ENCODE measurements at places on chromosomes 3 and 15. TPM values are rescaled to one million over a fixed set of nuclear protein-coding genes. Genes with fewer than 3 reads are reported as not detected.

DNA sequence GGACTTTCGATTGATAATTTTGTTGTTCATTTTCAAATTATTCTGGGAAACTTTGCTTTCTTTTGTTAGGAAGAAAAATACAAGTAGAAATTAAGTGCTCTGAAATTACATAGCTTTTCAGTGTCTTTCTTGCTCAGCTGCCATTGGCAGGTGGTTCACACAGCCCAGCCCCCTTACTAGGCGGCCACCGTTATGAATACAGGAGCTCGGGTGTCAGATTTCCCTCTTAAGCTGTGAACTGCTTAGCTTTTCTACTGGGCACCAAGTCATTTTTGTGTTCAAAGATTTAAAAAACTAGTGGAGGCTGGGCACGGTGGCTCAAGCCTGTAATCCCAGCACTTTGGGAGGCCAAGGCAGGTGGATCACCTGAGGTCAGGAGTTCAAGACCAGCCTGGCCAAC, 55.2 kb downstream of the HMG20A start:
- DNase-seq: no peak

GNAT1 gene
- total RNA-seq: 0.26 TPM

DNA sequence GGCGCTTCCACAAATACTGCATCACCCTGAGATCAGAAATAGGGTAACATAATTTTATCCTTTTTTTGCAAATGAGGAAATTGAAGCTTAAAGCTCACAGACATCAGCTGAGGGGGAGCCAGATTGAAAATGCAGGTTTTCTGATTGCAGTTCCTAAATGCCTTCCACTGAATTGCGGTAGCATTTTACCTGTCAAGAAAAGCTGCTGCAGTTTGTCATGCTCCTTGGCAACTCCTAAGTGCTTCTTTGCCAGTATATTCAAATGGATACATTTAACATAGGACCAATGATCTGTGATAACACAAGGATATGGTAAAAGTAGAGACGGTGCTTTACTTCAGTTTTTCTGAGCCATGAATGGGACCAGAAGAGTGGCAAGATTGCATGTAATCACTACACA, 50.5 kb downstream of the SPATA16 start:
- DNase-seq: no peak

- peak; percentile 4 for DNase-seq
Observed at GRCh38 chr3:148006508-148006907, 597.3 kb downstream of the ZIC1 start.

DNA sequence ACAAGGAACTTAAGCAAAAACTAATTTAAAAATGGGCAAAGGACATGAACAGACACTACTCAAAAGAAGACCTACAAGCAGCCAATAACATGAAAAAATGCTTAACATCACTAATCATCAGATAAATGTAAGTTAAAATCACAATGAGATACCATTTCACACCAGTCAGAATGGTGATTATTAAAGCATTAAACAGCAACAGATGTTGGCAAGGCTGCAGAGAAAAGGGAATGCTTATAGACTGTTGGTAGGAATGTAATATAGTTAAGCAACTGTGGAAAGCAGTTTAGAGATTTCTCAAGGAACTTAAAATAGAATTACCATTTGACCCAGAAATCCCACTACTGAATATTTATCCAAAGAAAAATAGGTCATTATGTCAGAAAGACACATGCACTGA, 482.2 kb downstream of the SQOR start:
- no peak for DNase-seq

DNA sequence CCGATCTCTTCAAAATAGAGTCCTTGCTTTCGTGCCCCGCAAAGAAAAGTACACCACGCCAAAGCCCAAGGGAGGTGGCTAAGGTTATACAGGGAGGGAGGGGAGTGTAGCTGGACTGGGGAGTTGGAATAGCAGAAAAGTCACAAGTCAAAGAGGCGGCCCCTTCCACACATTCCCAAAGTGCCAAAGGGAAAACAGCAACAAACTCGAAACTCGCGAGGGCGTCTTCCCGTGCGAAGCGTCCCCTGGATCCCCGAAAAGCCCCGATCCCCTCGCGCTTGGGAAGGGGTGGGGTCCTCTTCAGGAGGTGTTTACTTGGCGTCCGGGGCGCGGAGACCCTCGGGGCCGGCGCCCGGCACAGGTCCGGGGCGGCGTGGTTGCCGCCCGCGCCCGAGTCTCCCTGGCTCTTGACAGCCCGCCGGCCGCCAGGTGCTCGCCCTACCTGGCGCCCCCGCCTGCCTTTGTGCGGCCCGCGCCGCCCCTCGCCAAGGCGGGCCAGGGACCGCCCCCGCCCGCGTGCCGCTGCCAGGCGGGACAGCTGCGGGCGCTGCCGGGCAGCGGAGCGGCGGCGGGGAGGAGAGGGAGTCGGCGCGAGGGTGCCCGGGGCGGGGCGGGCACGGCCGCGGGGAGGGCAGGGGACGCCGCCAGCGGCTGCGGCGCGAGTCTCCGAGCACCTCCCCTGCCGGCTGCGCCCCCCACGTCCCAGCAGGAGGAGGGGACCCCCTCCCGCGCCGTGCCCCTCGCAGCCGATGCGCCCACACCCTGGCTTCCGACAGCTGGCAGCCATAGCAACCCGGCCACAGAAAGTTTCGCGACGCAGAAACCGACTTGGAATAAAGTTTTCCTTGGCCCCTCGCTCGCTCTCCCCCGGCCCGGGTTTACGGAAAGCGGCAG, 966 bp downstream of the MYO1E start:
- no peak for DNase-seq

DNA sequence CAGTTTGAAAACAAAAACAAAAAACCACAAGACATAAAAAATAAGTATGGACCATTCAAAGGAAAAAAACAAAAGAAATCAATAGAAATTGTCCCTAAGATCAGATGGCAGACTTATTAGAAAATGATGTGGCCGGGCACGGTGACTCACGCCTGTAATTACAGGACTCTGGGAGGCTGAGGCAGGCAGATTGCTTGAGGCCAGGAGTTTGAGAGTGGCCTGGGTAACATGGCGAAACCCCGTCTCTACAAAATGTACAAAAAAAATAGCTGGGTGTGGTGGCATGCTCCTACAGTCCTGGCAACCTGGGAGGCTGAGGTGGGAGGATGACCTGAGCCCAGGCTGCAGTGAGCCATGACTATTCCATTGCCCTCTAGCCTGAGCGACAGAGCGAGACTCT, 16.6 kb downstream of the SPCS1 start:
- DNase-seq: no peak

MYL3 gene
- total RNA-seq: not detected

- no peak for DNase-seq
Observed at GRCh38 chr3:43779850-43780249, 89.1 kb downstream of the ABHD5 start.

- DNase-seq: no peak
Observed at GRCh38 chr3:160879859-160880258, 123.8 kb downstream of the PPM1L start.

GRCh38 chr3:101896083-101896757, 46.9 kb downstream of the NFKBIZ start:
- no peak for DNase-seq

- peak; percentile 65 for DNase-seq
Observed at GRCh38 chr3:119700269-119700919, 2.4 kb upstream of the CFAP91 start.

CACNA2D2 gene
- not detected for total RNA-seq

DNA sequence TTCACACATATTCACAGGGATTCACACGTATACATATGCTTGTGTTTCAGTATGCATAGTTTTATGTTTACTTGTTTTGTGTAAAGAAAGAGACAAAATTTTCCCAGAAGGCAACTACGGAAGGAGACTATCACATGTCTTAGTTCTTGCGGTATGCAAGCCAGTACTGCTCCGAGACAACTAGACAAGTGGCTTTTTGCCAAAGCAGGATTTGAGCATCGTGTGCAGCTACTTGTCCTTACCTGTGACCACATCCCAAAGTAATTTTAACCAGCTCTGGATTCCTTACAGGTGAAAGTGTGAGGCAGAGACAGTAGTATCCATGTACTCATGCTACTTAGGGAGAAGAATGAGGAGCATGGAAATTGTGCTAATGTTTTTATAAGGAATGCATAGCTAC, 591.4 kb upstream of the NR2F2 start:
- DNase-seq: peak; percentile 97

SNX33 gene
- 15.0 TPM for total RNA-seq

LMOD3 gene
- not detected for total RNA-seq

DNA sequence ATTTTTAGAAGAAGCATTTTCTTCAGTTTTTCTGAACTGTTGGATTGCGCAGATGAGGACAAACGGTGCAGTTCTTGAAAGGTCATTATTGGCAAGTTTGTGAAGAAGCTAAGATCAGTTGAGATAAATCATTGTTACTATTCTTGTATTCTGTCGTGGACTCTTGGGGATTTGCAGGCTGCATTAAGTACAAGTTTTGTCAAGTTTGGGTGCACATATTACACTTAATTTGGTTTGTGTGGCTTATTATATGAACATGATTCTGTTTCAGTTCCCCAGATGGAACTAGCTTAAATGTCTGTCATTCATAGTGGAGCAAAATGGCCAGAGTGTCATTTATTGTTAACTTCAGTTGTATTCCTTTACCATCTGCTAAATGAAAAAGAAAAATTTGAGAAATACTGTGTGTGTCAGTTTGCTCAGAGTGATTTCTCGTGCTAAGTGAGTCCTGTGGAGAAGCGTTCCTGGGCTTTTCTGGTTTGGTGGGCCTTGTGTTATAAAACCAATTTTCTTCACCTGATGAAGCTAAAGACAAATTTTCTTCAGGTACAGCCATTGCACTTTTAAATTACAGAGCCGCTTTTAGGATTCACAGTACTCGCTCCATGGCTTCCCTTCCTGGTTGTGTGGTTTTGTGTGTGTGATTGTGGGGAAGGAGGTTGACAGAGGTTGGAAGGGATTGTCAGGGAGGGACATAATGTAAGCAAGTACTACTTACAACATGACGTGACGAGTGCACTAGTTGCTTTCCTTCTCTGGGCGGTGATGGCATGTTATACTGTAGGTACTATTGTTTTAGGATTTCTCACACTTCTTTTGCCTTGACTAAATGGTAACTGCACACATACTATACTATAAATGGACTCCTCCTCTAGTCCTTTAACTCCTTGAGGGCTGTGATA, 1.7 kb downstream of the AKAP13 start:
- peak; percentile 27 for DNase-seq

GRCh38 chr3:13796701-13797460, 83.0 kb downstream of the WNT7A start:
- DNase-seq: no peak

DNA sequence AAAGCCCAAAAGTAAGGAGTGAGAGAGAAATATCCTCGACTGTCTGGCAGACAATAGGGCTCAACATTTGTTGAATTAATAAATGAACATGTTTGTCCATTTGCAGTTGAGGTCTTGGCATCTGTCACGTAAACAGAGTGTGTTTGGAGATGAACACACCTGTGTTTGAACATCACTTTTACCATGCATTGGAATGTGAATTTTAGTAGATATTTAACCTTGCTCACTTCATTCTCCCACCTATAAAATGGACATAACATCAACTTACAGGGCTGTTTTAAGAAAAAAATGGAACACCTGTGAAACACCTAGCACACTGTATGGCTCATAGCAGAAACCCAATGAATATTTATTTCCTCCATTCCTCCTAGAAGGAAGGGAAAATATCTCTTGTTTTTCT, 204.8 kb downstream of the KCNMB2 start:
- DNase-seq: no peak

- no peak for DNase-seq
Observed at GRCh38 chr3:127682561-127682960, 9.8 kb downstream of the ABTB1 start.

ARGFX gene
- total RNA-seq: not detected

DNA sequence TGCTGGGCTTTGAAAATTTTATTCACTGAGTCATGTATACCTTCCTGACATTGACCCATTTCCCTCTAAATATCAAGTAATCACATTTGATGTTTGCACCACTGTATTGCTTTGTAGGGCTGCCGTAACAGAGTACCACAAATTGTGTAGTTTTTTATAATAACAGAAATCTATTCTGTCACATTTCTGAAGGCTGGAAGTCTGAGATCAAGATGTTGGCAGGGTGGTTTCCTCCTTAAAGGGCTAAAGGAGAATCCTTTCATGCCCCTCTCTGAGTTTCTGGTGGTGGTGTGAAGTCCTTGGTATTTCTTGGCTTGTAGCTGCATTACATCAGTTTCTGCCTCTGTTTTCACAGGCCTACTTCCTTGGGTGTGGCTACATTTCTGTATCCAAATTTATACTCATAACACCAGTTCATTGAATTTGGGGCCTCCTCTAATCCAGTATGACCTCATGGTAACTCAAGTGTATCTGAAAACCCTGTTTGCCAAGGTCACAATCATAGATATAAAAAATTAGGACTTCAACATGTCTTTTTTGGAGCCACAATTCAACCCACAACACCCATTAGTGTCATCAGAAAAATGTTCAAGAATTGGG, 29.1 kb upstream of the ST6GAL1 start:
- DNase-seq: peak; percentile 38

DNA sequence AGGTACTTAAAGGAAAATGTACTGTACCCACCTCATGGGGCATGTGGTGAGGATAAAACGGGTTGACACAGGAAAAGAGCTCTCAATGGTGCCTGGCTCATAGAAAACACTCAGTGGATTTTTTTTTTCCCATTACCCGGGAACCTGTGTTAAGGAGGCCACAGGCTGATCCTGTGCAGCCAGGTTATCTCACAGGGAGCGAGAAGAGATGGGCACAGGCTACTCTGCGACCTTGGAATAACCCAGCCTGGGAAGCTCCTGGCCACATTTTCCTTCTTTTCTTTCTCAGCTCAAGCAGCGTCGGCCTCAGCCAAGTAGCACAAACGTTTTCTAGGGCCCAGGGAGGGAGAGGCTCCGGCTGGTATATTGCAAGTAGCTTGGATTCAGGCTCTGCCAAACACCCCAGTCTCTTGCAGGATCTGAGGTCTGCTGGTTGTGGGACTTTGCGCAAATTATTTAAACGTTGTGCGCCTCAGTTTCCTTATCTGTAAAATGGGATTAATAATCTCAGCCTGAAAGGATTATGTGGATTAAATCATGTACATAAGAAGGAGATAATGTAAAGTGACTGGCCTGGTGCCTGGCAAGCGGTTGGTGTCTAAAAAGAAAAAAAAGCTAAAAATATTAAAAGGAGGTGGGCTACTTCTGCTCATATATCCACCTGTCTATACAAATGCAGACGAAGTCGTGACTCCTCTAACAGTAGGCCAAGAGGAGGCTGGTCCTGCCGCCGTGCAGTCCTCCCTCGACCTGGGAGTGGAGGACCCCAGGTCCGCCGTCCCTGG, 2.2 kb downstream of the FURIN start:
- peak; percentile 37 for DNase-seq

GRCh38 chr3:80023010-80023409, 255.2 kb upstream of the ROBO1 start:
- no peak for DNase-seq

VEPH1 gene
- 1.3 TPM for total RNA-seq
